ENCODE measurements at places on chromosomes 1 and 21.

- DNase-seq: no peak
Observed at GRCh38 chr1:194339471-194339870, 1153.1 kb upstream of the B3GALT2 start.

GRCh38 chr1:204709021-204709420 lies 23.5 kb upstream of the LRRN2 start:
- no peak for DNase-seq

DNA sequence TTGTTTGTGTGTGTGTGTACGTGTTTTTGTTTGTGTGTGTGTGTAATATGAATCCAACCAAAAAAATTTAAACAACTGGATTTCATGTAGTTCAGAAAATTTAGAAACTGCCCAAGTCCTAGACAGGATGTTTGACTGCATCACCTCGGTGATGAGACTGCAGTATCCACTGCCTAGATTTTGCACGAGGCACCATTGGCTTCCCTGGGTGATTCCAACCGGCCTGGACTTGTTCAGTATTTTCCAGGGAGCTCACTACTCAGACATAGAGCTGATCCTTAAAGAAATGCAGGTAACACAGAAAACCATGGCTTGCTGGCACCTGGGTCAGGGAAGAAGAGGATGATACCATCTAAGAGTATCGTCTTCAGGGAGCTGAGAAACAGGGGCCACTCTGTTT lies 18.2 kb upstream of the KCNK2 start:
- no peak for DNase-seq

- DNase-seq: no peak
Observed at GRCh38 chr1:4762146-4762545, 107.7 kb downstream of the AJAP1 start.

GRCh38 chr1:165857046-165857801 lies 29.8 kb downstream of the UCK2 start:
- DNase-seq: no peak
